Stimulated activated CD4-positive, alpha-beta T cell treated with anti-CD3 and anti-CD28 coated beads, Interleukin-2, amount 100 ng/mL, for 24 hours (primary cell): ENCODE measurements at places on chromosomes 6 and 20.

DNA sequence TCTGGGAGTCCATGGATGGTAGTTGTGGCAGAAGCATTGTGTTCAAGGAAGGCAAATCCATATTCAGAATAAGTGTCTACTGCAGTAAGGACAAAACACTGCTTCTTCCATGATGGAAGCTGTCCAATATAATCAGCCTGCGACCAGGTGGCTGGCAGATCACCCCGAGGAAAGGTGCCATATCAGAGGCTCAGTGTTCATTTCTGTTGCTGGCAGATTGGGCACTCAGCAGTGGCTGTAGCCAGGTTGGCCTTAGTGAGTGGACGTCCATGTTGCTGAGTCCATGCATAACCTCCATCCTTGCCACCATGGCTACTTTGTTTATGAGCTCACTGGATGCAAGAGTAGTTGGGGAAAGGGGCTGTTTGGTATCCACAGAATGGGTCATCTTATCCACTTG, 130.2 kb downstream of the SGK1 start:
- DNase-seq = no peak

DNA sequence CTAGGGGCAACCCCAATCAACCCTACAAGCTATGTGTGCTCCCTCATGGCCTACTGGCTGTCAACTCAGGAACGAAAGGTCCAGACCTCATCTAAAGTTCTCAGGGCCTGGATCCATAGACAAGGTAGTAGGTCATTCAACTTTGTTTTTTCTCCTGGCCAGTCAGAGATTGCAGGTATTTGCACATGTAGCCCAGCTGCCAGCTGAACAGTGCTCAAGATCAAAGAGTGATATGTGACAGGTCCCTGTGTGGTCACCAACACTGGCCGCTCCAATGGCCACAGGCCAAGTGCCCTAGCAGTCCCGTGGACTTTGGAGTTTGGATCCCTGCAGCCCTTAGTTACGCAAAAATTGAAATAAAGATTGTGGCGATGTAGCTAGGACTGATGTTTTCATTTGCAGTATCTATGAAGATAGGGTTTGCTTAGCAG, 60.6 kb upstream of the ATXN1 start:
- DNase-seq = no peak

DNA sequence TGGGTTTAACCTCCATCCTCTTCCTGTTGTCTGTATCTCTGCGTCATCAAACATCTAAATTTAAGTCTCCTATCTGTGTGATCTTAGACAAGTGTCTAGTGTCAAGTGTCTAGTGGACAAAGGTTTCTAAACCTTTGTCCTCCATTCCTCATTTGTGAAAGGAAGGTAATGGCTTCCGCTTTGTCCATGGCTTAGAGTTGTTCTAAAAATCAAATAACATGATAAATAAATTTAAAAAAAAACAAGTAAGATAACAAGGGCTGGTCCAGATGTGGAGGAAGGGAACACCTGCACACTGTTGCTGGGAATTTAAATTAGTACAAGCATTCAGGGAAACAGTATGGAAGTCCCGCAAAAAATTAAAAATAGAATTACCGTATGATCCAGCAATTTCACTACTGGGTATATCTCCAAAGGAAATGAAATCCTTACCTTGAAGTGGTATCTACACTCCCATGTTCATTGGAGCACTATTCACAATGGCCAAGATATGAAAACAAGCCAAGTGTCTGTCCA, 17.6 kb upstream of the SERPINB1 start:
- no peak for DNase-seq

DNA sequence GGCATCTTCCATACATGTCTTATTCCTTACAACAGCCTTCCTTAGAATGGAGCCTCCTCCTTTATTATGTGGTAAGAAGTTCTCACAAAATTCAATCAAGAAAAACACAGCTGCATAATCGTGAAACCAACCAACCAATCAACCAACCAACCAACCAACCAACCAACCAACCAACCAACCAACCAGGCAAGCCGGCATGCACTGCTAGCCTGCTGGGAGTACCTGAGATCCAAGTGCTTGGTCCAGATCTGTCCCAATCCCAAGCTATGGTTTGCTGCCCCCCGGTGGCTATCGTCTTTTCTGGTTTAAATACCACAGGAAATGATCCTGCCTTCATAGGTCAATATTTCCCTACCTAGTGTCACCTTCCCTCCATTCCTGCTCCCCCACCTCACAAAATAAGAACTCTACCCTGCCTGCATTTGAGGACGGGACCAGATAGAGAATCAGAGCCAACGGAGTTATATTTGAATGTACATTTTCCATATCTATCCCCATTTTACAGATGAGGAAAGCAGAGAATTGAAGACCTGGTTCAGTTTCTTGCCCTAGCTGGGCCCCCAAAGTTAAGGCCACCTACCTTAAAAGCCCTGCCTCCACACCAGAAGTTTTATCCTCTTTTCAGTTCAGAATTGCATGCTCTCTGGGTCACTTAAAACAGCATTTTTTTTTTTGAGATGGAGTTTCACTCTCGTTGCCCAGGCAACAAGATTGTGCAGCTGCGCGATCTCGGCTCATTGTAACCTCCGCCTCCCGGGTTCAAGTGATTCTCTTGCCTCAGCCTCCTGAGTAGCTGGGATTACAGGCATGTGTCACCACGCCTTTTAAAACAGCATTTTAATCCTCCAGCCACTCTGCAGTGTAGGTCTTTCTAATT, 27.1 kb downstream of the RAB44 start:
- DNase-seq = peak; percentile 67

DNA sequence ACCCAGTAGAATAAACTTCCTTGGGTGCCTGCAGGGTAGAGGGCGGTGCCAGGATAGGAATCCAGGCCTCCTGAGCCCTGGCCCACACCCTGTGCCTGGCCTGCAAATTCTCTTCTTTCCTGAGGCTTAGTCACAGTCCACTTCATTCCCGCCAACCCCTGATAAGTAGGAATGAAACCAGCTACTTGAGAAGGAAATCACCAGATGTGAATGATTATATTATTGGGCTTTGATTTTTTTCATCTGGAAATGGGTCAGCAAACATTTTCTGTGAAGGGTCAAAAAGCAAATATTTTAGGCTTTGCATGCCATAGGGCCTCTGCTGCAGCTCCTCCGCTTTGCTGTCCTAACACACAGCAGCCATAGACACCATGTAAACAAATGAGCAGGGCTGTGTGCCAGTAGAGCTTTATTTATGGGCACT, 50.2 kb downstream of the STK35 start:
- DNase-seq = no peak

GRCh38 chr6:169424821-169425240, 171.2 kb upstream of the THBS2 start:
- DNase-seq = no peak

DNA sequence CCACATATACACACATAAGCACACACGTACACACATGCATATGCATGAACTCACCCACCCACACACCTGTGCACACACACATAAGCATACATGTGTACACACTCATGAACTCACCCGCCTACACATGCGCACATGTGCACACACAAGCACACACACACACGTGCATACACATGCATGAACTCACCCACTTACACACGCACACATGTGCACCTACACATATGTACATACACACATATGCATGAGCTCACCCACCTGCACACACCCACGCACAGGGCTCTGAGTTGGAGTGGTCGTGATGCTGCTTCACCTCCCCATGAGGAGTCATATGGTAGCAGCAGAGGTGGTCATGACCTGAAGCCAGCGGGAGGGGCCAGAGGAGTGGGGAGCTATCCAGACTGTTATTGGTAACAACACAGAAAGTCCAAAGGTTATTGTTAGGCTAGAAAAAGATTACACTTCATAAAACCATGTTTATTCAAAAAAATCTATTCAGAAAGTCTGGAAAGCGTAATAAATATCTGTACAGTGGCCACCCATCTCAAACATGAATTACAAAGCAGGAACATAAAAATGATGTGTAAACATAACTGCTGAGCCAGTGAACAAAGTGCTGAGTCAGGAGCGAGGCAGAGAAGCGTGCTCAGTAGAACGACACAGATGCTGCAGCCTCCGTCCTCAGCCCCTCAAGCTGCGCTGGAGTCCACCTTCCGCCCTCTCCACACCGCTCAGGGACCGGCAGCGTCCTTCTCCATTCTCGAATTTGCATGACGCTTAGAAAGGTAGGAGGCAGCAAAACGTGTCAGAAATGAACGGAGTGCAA, 26.4 kb upstream of the MPC1 start:
- DNase-seq = no peak

GRCh38 chr6:6515691-6516607, 72.6 kb upstream of the LY86 start:
- DNase-seq = peak; percentile 44

DNA sequence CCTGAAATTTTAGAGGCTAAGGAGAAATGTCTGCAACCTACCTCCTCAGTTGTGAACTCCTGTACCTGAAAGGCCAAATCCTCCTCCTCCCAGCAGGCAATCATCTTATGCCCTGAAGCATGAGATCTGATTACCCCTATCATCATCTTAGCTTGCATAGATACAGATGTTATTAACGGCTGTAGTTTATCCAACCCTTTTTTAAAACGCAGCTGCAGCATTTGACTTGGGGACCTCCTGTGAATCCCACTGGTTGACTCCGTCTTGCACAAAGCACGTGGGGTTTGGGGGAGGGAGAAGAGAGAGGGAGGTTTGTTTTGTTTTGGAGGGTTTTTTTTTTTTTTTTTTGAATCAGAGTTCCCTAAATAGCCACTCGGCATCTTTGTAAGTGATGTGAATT, 5.8 kb upstream of the NR2E1 start:
- no peak for DNase-seq

- DNase-seq = no peak
These were observed 40.6 kb upstream of the RIPPLY2 start for GRCh38 chr6:83812595-83812994.
